C1 segment of cervical spinal cord (tissue), 14 donors: ENCODE measurements at places on chromosomes 1 and 21.

GRCh38 chr1:93623875-93624274 is 57.8 kb downstream of the BCAR3 start:
- no peak for DNase-seq

- no peak for DNase-seq
Measured at GRCh38 chr21:44682580-44683151, 703 bp upstream of the KRTAP12-1 start.

DNA sequence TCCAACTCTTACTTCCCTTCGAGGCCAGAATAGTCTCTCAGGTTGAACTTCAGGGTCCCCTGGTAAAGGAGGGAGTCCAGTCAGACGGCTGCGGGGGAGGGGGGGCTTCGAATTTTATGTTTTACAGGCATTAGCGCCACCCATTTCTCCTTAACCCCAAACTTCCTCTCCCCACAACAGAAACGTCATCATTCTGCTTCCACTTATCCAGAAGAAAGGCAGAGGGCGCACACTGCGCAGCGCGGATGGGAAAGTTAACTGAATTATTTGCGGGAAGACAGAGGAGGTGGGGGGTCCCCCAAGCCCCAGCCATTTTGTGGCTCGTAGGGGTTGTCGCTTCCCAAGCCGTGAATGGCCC is 529 bp upstream of the PRMT2 start:
- no peak for DNase-seq

DNA sequence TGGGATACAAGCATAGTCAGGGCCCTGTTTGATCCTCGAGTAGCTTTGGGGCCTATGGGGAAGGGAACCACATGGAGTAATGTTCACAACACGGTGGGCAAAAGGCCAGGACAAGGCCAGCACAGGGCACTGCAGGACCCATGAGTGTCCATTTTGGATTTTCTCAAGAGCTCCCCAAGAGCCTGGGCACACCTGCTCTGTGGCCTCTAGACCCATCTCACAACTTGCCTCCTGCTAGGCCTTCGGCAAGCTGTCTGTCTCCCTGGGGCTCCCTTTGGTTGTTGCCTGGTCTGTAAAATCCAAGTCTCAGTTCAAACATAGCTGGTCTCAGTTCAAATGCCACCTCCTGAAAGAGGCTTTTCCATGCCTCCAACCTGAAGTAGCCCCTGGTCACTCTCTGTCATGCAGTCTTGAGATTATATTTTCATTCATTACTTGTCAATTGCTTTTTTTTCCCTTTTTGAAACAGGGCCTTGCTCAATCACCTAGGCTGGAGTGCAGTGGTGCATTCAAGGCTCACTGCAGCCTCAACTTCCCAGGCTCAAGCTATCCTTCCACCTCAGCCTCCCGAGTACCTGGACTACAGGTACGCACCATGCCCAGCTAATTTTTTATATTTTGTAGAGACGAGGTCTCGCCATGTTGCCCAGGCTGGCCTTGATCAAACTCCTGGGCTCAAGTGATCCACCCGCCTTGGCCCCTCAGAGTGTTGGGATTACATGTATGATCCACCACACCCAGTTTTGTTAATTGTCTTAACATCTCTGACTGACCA is 107.4 kb downstream of the MATN1 start:
- DNase-seq, result no peak

DNA sequence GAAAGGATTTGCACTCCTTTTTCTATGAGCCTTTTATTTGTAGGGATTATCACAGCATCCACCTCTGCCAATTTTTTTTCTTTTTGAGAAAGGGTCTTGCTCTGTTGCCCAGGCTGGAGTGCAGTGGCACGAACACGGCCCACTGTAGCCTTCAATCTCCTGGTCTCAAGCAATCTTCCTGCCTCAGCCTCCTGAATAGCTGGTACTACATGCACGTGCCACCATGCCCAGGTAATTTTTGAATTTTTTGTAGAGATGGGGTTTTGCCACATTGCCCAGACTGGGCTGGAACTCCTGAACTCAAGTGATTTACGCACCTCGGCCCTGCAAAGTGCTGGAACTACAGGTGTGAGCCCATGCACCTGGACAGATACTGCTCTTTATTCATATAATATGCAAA is 2.1 kb downstream of the SAMSN1 start:
- no peak for DNase-seq

DNA sequence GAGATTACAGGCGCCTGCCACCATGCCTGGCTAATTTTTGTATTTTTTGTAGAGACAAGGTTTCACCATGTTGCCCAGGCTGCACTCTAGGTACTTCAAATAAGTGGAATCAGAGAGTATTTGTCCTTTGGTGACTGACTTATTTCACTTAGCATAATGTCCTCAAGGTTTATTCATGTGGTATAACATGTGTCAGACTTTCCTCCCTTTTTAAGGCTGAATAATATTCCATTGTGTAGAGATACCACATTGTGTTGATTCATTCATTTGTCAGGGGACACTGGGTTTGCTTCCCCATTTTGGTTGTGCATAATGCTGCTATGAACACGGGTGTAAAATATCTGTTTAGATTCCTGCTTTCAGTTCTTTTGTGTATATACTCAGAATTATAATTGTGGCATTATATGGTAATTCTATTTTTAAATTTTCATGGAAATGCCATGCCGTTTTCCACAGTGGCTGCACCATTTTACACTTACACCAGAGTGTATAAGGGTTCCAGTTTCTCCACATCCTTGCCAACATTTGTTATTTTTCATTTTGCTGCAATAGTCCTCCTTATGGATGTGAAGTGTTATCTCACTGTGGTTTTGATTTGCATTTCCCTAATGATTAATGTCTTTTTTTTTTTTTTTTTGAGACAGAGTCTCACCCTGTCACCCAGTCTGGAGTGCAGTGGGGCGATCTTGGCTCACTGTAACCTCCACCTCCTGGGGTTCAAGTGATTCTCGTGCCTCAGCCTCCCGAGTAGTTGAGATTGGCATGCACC is 35.1 kb downstream of the IL6R start:
- DNase-seq, result no peak

- DNase-seq, result no peak
Measured at GRCh38 chr1:205568135-205568468, 63.6 kb downstream of the CDK18 start.

GRCh38 chr1:63087966-63088365 is 234.4 kb upstream of the FOXD3 start:
- no peak for DNase-seq

GRCh38 chr1:227896710-227897655 is 50.7 kb downstream of the WNT9A start:
- no peak for DNase-seq

- DNase-seq, result no peak
Measured at GRCh38 chr1:164759979-164760469, 201.0 kb downstream of the PBX1 start.

DNA sequence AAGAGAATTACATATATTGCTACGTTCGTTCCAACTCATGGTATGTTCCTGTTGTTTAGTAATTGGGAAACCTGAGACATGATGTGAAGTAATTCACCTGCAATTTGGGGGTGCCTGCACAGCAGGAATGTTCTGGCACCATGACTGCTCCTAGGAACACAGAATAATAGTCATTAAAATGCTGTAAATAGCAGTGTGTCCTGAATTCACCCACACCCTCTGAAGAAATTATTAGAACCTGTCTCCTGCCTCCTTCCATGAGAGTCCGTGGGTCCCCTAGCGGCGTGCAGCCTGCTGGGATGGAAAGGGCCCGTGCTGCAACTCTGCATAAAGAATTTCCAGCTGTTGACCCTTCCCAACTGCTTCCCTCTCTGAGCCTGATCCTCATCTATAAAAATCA is 143.1 kb downstream of the PCBP3 start:
- no peak for DNase-seq

DNA sequence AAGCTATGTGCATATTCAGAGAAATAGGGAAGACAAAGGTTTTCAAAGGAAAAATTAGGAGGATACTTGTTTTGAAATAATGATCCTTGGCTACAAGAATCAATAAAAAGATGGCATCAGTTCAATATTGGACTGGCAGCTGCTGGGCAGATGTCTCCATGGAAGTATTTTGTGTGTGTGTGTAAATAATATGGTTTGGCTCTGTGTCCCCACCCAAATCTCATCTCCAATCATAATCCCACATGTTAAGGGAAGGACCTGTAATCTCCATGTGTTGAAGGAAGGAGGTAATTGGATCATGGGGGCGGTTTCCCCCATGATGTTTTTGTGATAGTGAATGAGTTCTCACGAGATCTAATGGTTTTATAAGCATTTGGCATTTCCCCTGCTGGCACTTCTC is 40.4 kb upstream of the LRRC7 start:
- DNase-seq, result no peak

DNA sequence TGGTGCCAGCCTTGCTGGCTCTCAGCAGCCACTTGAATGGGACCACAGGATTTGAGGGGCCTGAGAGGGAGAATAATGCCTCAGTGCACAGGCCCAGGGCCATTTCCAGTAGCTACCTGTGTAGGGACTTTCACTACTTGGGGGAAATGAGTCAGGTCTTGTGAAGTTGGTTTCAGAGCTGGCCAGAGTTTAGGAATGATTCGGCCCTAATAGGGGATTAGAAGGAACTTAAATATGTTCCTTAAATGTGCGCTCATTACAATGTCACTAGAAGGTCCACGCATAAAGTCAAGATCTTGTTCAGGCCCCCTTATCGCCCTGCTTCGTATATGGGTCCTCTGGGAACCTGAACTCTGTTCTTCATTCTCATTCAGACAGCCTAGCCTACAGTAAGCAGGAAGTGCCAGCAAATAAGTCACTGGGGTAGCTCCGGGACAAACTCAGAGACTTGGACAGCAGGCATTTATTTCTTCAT is 5.6 kb upstream of the AKR1A1 start:
- DNase-seq, result no peak

- no peak for DNase-seq
Measured at GRCh38 chr1:218971156-218971555, 202.5 kb upstream of the LYPLAL1 start.

DNA sequence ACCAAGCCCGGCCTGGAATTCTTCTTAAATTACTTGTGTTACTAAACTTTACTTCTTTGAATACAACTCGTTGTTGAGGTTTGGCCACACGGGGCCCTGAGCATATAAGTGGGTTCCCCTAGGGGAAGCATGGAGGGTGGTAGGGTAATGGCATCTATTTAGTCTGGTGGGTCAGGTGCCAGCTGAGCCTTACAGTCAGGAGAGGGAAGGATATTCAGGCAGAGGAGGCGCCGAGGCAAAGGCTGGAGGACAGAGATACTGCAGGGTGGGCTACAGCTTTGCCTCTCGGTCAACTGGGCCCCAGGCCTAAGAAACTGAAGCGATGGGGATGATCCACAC is 424 bp upstream of the NECAP2 start:
- DNase-seq, result no peak

DNA sequence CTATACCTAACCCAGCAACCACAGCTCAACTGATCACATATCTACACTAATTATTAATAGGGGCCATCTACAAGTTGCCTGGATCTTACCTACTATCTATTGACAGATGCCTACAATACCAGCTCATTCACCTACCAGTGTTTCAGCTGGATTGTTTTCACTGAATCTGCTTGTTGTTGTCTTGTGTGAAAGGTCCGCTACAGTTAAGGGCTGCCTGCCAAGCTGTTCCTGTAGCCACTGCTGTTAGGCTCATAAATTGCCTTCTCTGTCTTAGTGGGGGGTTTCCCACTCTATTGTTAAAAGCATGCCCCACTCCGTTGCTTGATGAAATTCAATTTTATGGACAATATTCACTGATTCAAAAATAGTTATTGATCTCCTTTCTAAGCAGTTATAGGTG is 199.7 kb upstream of the TMPRSS15 start:
- no peak for DNase-seq

GRCh38 chr1:204503122-204503912 is 8.7 kb upstream of the PIK3C2B start:
- no peak for DNase-seq

- no peak for DNase-seq
Measured at GRCh38 chr21:46223217-46223616, 5.4 kb downstream of the LSS start.

- DNase-seq, result no peak
Measured at GRCh38 chr21:42129300-42130266, 58.5 kb downstream of the UMODL1 start.

- DNase-seq, result no peak
Measured at GRCh38 chr21:16713331-16714117, 799.3 kb upstream of the CXADR start.

GRCh38 chr21:16821588-16821987 is 691.3 kb upstream of the CXADR start:
- no peak for DNase-seq

- no peak for DNase-seq
Measured at GRCh38 chr1:211816586-211816985, 14.0 kb downstream of the LPGAT1 start.

- DNase-seq, result no peak
Measured at GRCh38 chr1:80498673-80499072, 1302.1 kb upstream of the ADGRL2 start.

- DNase-seq, result no peak
Measured at GRCh38 chr1:24849672-24850295, 80.3 kb downstream of the RUNX3 start.

- no peak for DNase-seq
Measured at GRCh38 chr1:11648732-11649158, 5.5 kb downstream of the FBXO2 start.

GRCh38 chr1:97608272-97608671 is 312.6 kb downstream of the DPYD start:
- DNase-seq, result no peak

DNA sequence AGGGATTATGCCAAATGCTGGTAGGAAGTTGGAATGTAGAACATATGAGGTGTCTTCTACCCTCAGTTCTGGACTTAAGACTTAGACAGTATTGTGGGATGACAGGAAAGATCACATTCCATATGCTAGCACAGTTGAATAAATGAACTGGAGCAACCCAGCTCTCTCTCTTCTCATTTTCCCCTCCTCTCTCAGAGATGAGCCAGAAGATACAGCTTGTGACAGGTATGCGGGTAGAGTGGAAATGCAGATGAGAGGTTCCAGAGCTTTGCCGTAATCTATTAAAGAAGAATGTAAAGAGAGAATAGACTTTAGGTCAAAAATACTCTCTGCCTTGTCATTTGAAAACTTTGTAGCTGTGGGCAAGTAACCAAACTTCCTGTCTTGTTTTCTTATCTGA is 32.5 kb upstream of the HMCN1 start:
- DNase-seq, result no peak

DNA sequence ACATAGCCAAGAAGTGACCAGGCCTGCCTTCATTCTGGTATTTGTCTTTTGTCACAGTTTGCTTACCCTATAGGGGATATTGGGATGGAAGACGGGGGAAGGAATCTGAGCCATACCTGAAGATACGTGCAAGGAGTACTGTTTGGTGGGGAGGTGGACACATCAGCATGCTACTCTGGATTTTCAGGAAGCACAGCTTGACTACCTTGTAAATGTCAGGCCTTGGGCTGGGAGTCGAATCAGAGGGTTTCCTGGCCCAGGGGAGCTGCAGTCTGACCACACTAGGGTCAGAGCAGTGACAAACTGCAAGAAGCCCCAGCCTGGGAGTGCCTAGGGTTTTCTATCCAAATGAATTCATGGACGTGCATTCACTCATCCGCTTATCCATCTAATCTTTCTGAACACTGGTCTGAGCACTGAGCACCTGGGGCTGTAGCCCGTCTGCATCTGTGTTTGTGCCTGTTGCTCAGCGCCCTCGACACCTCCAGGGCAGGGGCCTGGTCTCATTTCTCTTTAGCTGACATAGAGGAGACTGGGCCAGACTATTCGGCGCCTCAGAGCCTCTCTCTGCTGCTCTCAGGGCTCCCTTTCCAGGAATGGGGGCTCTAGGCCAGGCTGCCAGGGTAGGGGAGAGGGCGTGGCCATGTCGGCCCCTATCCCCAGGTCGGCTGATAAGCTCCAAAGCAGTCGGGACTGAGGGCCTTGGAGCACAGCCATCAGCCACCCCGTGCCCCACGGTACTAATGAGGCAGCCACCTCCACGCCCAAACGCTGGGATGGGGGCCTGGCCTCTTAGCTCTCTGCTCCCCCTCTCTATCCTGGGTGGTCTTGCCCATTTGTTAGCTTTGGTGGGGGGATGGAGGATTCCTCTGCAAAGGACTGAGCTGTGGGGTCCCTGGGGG is 47.0 kb upstream of the SLC2A1 start:
- no peak for DNase-seq
